EH (cell line): ENCODE measurements at places on chromosomes 5 and 9.

DNA sequence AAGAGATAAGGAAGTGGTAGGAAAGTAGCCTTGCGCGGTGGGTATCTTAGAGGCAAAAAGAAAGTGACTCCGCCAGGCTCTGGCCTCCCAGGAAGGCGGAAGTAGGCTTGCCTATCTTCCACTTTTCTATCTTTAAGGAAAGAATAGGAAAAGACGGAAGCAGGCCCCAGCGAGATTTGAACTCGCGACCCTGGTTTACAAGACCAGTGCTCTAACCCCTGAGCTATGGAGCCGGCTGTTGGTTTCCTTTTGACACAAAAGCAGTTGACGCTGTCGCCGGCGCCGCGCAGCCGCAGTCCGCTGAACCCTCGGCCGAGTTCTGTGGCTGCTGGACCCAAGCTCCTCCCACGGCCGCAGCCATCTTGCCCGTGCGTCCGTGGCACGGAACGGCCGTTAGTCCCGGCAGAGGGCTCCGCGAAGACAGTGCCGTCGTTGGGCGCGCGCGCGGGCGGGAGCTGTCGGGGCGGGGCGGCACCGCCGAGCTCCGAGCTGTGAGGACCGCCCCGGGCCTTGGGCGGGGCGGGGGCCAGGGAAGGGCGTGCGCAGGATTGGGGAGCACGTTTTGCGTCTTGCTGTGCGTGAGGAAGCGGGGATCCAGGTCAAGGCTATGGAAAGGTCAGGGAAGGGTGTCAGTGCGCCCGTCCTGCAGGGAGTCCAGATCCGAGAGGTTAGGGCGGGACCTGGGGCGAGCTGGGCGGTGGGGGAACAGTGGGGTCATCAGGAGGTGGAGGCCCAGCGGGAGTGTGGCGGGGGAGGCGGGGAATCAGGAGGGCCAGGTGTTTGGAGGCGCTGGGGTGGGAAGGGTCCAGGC, 13.3 kb downstream of the TRIM7 start:
- DNase-seq, result peak; percentile 97

DNA sequence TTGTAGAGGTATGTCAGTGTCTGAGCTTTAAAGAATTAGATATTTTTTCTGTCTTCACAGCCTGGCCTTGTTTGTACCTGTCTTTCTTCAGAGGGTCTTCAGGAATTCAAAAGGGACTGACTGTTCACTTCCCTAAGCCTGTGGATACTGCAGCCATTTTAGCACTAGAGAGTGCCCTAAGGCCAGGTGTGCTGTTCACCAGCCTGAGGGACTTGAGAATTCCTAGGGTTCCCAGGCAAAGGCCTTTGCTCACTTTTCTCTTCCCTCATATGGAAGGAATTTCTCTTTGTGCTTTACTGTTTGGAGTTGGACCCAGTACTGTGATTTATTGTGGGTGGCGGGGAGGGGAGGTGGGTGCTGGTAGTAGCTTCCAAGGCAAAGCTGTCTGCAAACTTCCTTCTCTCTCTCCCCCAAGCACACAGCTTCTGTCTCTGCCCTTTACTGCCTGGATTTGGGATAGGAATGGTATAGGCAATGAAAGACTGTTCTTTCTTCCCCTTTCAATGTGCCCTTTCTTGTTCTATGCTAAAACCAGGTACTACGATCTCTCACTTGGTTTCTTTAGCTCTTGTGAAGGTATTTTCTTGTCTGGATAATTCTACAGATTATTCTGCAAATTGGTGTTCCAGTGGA, 9.7 kb upstream of the LRRC70 start:
- DNase-seq, result no peak

GRCh38 chr5:109852371-109853155, 162.8 kb downstream of the MAN2A1 start:
- DNase-seq, result peak; percentile 53

- no peak for DNase-seq
Measured at GRCh38 chr5:140262839-140263238, 40.1 kb downstream of the PFDN1 start.

- no peak for DNase-seq
Measured at GRCh38 chr5:162209005-162209605, 141.5 kb downstream of the GABRG2 start.

DNA sequence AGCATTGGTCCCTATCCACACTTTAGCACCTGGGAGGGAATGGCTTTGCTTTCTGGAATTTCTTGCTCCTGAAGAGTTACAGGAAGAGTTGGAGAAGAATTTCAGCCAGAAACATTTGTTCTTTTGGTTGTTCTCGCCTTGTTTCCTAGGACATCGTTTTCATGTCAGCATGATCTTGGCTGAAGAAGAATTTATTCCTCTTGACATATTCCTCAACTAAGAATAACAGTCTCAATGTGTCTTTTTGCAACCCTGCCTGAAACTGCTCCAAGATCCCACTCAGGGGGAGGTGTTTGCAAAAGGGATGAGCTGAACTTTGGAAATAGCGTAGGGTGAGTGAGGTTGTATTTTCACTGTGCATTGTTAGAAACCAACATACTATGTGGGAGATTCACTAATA, 26.1 kb downstream of the MAMDC2 start:
- DNase-seq, result no peak

GRCh38 chr5:55154873-55155272, 5.1 kb upstream of the GPX8 start:
- DNase-seq, result peak; percentile 83

DNA sequence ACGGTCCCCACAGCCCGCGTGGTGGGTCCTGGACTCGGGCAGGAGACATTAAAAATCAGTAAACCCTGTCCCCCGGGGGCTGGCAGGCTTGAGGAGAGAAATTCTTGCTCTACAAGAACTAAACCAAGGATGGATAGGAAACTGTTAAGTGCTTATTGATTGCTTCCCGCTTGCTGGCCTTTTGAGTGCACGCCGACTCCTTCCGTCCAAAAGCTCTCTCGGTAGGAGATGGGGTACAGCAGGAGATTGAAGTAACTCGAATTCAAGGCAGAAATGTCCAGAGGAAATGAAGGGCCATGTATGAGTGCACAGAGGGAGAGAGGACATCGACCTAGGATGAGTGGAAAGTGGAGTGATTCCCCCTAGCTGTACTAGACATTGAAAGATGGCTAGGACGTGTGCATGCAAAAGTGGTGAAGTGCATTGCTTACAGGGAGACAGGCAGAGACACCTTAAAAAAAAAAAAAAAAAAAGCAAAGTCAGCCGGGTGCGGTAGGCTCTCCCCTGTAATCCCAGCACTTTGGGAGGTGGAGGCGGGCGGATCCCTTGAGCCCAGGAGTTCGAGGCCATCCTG, 923 bp downstream of the RECK start:
- DNase-seq, result peak; percentile 51

DNA sequence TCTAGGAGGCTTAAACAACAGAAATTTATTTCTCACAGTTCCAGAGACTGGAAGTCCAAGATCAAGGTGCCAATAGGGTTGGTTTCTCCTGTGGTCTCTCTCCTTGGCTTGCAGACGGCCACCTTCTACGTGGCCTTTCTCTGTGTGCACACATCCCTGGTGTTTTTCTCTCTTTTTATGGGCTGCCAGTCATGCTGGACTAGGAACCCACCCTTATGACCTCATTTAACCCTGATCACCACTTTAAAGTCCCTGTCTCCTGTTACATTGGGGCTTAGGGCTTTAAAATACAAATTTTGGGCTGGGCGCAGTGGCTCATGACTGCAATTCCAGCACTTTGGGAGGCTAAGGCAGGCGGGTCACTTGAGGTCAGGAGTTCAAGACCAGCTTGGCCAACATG, 157.1 kb downstream of the TLE1 start:
- DNase-seq, result no peak

- DNase-seq, result peak; percentile 52
Measured at GRCh38 chr5:150113047-150113744, 26.8 kb upstream of the CSF1R start.

DNA sequence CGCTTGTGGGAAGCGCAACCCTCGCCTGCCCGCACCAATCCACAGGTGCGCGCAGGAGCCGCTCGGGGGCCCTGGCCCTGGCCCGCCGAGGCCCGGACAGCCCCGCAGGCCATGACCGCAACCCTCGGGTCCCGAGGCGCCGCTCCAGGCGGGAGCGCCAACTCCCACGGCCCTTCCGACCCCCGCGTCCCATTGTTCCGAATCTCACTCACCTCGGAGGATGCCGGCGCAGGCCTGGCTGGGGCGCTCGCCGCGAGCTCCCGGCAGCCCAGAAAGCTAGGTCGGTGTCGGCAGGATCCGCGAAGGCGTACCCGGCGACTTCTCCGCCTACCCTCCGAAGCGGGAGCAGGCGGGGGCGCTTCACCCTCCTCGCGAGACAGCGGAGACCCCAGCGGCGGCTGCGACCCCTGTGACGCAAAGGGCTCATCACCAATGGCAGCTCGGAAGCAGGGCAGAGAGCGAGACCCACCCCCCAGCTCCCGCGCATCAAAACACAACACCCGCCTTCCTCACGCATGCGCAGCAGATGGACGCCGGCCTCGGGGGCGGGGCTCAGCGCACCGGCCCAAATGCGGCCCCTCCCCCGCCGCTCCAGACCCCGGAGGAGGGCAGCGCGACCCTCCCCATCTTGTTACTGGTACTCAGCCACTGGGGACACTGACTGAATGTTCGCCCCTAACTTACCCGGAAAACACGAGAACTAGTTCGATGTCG, 1.4 kb upstream of the SMIM27 start:
- DNase-seq, result peak; percentile 91

DNA sequence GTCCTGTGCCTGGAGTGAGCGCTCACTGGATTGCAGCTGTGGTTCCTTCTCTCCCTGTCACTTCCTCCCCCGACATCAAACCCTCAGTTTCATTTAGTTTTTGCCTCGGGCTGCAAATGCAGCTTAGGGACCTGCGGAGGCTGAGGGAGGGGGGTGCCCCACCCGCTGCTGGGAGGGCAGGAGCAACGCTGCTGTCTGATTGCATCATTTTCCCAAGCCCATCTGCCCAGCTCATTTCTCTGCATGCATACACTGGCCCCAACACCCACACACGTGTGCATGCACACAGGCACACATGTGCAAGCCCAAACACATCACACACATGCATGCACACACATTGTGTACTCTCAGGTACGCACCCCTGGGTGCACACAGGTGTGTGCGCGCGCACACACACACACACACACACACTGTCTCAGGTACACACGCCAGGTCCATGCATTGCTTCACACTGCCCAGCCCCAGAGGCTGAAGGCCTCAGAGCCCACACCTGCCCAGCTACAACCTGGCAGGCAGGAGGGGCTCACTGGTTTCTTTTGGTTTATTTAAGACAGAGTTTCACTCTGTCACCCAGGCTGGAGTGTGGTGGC, 3.4 kb downstream of the ASS1 start:
- peak; percentile 78 for DNase-seq

GRCh38 chr9:127263237-127263636, 1.3 kb upstream of the GARNL3 start:
- DNase-seq, result no peak

DNA sequence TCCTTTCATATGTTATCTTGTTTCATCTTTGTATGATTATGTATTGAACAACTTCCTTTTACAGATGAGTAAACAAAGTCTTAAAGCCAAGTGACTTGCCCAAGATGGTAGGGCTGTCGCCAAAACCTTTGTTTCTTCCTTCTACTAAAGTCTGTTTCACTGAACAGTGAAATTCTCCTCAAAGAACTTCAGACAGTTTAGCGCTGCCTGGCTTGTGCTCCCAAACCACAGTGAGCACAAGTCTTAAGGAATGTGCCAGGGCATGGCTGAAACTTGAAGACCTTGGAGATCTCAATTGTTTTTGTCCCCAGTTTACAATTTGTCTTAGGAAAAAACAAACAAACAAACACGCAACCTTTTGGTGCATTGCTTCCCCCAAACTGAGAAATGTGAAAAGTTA, 273.5 kb downstream of the CRB2 start:
- DNase-seq, result no peak

DNA sequence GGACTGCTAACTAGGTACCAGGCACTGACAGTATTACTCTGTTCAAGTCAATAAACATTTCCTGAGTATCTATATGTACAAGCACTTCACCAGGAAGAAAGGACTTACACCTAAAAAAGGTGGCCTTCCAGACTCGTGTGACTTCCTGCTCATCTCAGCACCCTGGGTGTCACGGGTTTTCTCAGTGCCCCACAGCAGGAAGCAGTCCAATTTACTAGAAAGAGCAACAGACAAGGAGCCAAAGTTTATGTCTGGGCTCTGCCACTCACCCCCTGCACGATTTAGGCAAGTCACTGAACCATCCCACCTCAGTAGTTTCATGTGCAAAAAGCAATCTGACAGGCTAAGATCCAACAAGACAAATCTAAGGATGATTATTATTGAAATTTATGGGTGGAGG, 92.4 kb downstream of the TMEM215 start:
- no peak for DNase-seq
